Right cardiac atrium (tissue), 5 donors: ENCODE measurements at places on chromosomes 7 and 10.
A peak's percentile ranks its signal among the peaks of the same experiment; 100 is the strongest.

DNA sequence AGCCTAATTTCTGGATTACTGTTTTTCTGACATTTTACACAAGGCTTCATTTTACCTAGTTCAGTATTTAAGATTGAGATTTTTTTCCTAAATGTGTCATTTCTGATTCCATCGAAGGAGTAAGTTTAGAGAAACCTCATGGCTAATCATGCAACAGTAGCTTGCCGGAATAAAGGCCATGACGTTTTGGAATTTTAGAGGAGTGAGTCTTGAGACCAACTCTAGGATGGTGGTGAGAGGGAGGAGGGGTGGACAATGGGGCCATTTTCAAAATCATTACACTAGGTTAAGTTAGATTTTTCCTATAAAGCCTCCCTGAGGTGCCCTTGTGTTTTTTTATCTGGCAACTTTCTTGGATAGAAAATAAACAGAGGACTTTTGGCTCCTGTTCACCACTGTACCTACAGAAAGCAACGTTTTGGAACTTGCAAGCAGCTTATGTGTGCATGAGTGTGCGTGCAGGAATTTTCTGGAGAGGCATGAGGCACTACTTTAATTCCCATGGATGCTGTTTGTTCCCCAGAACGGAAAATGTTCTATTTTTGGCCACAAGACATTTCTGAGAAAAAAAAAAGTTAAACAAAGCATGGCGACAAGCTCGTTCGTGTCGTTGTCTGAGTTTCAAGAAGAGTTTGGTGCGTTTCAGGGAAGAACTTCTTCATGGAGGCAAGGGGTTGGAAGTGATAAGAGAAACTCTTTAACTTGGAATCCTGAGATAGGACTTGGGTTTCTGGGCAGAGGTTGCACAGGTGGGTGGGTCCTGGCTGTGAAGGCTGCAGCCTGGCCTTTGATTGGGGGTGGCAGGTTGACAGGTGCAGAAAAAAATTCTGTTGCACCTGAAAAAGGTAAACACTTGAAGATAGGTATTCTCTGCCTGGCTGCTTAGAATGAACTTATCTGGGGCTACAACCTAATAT, 178.1 kb downstream of the PTEN start:
- DNase-seq = no peak

DNA sequence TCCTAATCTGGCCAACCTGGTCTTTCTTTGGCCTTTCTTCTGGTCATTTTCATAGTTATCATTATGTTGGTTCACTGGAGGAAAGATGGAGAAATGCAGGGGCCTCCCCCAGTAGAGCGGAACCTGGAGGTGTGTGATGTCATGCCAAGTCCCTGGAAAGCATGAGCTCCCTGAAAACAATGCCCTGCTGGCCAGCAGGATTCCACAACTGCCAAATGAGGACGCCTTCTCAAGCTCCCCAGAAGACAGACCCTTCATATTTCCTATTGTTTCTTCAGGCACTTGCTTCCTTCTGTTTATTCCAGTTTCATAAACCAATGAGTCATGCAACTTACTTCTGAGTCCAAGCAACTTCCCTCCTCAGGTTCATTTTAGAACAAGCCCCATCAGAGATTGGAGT, 339.0 kb downstream of the GATA3 start:
- DNase-seq = no peak

- DNase-seq = peak; percentile 85
These were observed 26.4 kb downstream of the PRF1 start for GRCh38 chr10:70575874-70576802.

DNA sequence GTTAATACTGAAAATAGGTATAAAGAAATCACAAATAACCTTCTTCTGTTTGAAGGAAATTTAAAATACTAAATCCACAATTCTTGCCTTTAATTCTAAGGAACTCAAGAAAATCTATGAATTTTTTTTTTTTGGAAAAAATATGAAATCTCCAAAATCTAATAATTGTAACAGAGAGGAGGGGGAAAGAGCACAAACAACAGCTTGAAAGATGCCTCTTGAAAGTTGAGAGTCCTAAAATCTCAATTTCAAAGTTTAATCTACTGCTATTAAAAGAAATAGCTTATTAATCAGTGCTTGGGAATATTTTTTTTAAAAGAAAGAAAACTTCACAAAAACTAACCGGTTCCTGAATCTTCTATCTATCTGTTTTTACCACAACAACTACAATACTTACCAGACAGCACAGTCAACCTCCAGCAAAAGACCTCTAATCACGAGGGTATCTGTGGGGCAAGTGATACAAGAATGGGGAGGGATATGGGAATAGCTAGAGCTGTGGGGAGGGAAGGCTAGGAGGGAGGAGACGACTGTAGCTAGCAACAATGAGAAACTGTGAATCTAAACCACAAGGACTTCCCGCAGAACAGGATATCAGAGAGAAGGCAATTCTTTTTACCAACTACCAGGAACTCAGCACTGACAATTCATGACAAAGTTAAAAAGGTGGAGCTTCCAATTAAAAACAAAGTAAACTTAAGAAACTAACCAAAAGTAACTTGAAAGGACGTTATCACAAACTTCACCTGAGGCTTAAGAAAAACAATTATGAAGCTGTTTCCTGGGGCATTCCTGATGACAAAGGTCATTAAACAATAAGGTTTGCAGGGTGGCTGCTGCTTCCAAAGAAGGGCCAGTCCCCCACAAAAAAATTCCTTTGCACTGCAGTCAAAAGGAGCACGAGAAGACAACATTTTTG, at the start of gene USP54:
TSS of gene USP54 (minus strand) at position 462 of the 919 bp plus-strand sequence. CDS start 15,684 bp downstream, outside the sequence.
- DNase-seq = no peak

DNA sequence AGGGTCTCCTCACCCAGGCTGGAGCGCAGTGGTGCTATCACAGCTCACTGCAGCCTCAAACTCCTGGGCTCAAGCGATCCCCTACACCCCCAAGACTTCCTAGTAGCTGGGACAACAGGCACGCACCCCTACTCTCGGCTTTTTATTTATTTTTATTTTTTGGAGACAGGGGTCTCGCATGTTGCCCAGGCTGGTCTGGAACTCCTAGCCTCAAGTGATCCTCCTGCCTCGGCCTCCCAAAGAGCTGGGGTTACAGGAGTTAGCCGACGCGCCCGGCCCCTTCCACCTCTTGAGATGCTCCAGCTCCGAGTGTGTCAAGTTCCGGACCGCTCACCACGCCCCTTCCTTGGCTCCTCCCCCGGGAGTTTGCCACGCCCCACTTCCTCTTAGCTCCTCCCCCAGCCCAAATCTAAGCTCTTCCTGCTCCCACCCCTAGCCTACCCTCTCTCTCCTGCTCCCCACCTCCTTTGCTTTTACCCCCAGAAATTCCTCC, 6.3 kb downstream of the NAT16 start:
- DNase-seq = no peak
